ENCODE measurements at places on chromosomes 4 and X.

GRCh38 chr4:99635601-99636000 is 22.0 kb downstream of the C4orf54 start:
- DNase-seq = no peak

DNA sequence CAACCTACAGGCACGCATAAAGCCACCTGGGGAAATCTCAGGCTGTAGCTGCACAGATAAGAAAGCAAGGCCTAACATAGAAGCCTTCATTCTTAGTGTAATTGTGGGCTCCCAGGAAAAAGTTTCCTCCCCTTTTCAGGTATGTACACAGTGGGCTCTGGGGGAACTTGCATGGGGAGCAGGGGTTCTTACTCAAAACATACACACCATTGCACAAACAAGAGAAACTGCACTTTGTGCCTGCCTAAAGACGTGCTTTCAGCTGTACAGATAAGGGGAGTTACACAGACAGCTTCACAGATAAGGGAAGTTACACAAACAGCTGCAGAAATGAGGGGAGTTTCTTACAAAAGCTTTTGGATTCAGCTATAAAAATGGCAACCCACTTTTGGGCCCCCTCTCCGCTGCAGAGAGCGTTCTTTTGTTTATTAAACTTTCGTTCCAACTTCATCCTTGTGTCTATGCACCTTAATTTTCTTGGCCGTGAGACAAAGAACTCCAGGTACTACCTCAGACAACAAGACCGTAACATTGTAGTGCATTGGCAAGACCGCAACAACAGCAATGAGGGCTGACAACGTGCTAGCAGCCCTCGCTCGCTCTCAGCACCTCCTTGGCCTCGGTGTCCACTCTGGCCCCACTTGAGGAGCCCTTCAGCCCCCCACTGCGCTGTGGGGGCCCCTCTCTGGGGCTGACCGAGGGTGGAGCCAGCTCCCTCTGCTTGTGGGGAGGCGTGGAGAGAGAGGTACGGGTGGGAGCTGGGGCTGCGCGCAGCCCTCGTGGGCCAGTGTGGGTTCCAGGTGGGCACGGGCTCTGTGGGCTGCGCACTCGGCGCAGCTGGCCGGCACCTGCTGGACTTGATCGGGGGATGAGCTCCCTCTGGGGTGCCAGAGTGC is 317.5 kb downstream of the RAPGEF2 start:
- DNase-seq = peak; percentile 14

GRCh38 chrX:79159800-79160199 is 15.3 kb downstream of the GPR174 start:
- no peak for DNase-seq

DNA sequence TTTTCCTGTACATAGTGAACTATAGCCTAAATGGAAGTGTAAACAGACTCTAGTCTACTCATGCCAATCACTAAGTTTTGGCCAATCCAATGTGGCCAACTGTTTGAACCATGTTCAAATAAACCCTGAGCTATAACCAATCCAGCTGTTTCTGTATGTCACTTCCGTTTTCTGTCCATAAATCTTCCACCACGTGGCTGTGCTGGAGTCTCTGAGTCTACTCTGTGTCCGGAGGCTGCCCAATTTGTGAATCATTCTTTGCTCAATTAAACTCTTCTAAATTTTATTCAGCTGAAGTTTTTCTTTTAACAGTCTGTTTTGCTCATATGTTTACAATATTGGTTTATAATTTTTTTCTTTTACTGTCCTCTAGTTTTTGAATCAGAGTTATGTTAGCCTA is 112.3 kb upstream of the BANK1 start:
- DNase-seq = no peak

- DNase-seq = no peak
Observed at GRCh38 chrX:97266406-97267121, 382.9 kb downstream of the RPA4 start.

- no peak for DNase-seq
Observed at GRCh38 chrX:146448791-146449190, 360.8 kb upstream of the CXorf51B start.

- DNase-seq = no peak
Observed at GRCh38 chr4:7343081-7343655, 91.6 kb downstream of the PSAPL1 start.

- DNase-seq = no peak
Observed at GRCh38 chr4:680928-681645, 6.7 kb downstream of the MYL5 start.

DNA sequence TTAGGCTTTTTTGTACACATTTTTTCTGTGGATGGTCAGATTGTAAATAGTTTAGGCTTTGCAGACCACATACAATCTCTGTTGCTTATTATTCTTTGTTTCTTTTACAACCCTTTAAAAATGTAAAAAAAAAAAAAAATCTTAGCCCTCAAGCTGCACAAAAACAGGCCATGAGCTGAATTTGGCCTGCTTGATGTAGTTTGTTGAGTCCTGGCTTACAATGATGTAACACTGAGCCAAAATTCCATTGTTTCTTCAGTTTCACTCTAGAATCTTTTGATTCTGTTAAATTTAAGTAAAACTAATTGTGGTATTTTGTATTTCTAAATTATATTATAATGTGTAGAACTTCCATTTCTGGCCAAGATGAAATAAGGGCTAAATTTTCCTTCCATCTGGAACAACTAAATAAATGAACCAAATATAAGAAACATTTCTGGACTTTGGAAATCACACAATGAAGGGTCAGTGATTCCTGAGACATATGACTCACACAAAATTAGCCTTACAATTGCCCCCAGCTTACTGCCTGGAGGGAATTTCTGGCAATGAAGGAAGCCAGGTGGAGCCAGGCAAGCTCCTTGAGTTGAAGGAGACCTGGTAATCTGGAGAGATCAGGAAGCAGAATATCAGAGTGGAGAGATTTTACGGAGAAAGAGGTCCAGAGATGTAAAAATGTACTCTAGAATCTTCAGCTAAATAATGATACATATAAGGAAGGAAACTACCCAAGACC is 29.8 kb downstream of the IQCM start:
- DNase-seq = no peak

DNA sequence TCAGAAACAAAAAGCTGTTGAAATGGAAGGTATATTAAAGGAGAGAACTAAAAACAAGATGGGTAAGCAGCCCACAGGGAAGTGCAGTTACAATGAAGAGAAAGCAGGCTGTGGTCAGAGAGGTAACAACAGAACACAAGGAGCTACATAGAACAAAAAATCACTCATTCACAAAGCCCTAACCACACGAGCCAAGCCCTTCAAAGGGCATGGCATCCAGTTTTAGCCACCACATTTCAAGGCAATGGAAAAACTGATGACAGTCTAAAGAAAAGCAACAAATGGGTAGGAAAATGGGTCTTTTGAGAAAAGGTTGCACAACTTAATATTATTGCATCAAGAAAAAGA is 37.5 kb downstream of the KDR start:
- DNase-seq = no peak

- DNase-seq = no peak
Observed at GRCh38 chrX:85996555-85996954, 50.8 kb downstream of the CHM start.

DNA sequence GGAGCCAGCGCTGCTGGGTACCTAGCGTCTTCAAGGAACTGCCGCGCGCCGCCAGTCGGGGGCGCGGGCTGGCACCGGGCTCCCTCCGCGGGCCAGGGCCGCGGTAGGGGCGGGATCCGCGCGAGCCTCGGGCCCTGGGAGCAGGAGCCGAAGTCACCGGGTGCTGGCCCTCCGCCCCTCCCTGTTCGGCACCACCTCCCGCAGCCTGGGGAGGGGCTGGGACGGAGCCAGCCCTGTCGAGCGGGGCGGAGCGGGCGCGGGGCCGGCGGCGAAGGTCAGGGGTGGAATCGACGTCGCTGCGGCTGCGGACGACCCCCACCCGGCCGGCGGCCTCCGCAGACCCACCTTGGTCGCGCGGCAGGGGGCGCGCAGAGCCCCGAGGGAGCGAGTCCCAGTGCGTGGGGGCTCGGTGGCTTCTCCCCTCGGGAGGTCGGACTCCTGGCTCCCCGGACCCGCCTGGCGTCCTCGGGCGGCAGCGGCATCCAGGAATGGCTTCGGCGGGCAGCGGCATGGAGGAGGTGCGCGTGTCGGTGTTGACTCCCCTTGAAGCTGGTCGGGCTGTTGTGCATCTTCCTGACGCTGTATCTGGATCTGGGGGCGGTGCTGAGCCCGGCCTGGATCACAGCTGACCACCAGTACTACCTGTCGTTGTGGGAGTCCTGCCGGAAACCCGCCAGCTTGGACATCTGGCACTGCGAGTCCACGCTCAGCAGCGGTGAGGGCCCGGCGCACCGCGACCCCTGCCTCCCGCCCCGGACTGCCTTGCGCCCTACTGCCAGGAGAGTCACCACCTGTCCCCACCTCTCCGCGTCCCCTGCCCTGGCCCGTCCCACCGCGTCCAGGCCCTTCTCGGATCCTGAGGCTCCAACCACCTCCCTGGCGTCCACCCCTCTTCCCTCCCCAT is 50.5 kb upstream of the FAM47C start:
- no peak for DNase-seq

DNA sequence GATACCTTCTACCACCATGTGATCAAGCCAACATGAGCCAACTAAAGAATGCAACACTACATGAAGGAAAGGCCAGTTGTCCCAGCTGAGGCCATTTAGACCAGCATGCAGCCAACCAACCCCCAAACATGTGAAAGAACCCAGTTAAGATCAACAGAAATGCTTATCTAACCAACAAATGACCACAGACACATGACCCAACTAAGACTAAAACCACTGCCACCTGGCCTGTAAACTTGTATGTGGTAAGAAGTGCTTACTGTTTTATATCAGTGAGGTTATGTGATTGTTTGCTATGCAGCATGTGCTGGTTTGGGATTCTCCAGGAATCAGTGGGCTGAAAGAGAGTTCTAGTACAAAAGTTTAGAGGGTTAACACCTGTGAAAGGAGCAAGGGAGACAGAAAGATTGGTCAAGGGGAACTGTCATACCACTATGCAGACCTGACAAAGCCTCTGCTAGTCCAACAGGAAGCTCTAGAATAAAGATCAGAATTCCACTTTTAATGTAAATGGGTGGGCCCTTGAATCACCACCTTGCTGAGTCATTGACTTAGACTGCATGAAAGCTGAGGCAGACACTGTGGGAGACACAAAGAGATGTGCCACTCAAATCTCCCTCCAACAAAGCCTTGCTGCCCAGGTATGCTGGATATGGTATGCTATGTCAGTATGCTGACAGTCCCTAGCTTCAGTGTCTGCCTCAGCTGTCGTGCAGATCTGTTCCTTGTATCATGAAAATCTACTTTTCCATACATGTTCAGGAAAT is 6.1 kb upstream of the SH3D19 start:
- no peak for DNase-seq

DNA sequence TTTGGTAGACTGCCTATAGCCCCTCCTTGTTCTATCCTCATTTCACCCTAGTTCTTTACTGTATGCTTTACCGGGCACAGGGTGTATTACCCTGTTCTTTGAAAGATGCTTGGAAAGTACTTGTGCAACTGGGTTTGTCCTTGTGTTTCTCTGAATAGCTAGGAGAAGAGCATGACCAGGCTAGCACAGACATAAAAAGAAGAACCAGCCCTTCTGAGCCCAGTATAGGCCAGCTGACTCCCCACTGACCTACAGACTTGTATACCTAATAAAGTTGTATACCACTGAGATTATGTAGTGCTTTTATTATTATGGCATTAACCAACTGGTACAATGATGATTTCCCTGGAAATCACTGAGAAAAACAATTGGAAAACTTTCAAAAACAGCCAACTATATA is 15.0 kb downstream of the CFI start:
- DNase-seq = no peak

- no peak for DNase-seq
Observed at GRCh38 chr4:142242156-142242555, 603.9 kb downstream of the INPP4B start.

DNA sequence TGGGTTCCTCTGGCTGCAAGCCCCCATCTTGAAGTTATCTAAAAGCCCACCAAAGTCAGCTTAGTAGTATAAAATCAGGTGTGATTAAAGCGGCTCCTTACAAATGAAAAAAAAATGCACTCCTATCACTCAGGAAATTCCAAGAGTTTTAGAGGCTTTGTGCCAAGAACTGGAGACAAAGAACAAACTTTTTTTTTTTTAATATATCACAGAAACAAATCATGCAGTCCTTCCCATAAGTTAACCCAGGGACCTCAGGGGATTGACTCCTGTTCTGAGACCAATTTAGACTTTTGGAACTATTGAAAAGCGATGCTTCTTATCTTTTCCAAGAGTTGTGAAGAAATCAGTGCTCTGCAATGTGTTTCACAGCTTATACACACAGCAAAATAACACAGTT is 53.6 kb downstream of the HHIP start:
- DNase-seq = no peak

DNA sequence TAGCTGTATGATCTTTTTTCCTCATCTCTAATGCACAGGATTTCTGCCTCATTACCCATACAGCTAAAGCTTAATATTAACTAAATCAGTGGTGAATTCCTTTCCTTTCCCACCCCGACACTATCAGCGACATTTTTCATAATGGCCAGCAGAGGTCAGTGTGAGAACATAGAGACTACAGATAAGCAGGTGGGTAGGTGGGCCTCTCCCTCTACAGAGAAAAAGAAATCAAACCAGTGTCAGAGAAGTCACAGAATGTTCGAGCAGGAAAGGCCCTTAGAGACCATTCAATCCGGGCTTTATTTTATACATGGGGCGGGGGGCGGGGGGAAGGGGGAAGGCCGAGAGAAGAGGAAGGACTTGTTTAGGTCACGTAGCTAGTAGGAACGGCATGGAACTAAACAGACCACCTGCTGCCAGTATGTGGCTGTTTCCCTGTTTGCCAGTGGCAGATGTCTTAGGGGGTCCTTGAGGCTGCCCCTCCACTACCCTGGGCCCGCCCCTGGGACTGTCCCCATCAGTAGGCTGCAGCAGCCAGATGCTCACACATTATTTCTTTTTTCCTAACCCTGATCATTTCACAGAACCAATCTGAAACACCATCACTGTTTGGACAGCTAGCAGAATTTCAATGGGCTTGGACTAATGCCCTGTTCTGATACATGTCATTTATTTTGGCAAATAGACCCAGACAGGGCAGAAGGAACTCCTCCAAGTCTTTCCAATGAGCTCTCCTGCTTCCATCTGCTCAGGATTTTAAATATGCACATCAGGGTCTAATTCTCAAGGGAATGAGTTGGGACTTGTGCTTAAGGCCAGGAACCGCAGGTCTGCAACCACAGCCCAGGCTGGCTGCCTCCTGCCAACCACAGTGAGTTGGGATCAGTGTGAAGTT is 133.4 kb downstream of the ATG4A start:
- no peak for DNase-seq

GRCh38 chr4:124030147-124030546 is 633.6 kb downstream of the SPRY1 start:
- no peak for DNase-seq
